ENCODE measurements at places on chromosomes 1 and 21.

GRCh38 chr1:208979776-208980175 is 603.7 kb upstream of the CAMK1G start:
- no peak for DNase-seq

- DNase-seq, result no peak
These were observed 1.4 kb downstream of the ZNF670 start for GRCh38 chr1:247077213-247077612.

GRCh38 chr1:211472724-211473123 is 19.2 kb downstream of the RD3 start:
- no peak for DNase-seq

- no peak for DNase-seq
These were observed 64.1 kb downstream of the BACE2 start for GRCh38 chr21:41232013-41232412.

DNA sequence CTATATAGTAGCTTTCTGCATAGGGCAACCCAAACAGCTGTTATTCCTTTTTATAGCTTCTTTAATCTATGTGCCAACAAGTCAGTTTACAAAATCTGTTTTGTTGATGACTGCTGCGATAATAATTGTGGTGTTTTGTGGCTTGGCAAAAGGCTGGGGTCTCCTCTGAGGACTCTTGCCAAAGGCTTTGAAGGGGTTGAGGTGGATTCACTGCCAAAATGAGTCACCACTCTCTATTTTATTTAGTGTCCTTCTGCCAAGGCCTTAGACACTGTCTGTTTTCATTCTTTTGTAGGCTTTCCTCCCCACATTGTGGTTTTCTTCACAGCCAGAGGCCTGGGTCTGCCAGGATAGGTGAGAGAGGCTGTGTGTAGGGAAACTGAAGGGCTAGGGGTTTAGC is 161.8 kb downstream of the NFIA start:
- DNase-seq, result no peak

DNA sequence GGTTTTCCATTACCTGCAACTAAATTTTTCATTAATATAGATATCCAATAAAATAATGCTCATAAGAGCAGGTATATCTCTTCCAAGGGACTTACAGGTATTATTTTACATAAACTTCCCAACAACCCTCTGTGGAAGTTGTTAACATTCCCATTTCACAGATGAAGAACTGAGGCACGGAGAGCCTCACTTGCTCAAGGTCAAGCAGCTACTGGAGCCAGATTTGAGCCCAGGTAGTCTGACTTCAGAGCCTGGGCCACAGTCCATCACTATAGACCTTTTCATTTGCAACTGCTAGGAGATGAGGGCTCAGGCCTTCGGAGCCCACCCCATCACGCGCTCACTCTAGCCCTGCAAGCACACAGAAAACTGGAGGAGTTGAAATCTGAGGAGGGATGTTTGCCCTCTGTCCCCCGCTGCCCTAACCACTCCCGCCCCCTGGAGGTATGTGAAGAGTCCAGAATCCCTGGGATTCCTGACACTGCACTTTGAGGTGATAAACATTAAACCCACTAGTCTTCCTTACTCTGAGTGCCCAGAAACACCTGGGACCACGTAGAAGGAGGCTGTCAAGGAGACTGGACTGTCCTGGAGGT is 11.7 kb upstream of the ALPL start:
- DNase-seq, result no peak
